Aortic smooth muscle cell (primary cell): ENCODE measurements at places on chromosomes 1 and 21. TPM values are rescaled to one million over a fixed set of nuclear protein-coding genes. Genes with fewer than 3 reads are reported as not detected.

The PEX14 gene
- total RNA-seq = 11.2 and 13.9 TPM in 2 replicates

The EXO1 gene
- total RNA-seq = 6.3 and 13.7 TPM in 2 replicates

The OR2T35 gene
- total RNA-seq = not detected in 2 replicates

The YRDC gene
- total RNA-seq = 10.3 and 12.4 TPM in 2 replicates

The SLC9A1 gene
- 5.0 and 12.0 TPM in 2 replicates for total RNA-seq

The BTBD19 gene
- total RNA-seq = 5.3 and 7.6 TPM in 2 replicates

The AVPR1B gene
- total RNA-seq = not detected in 2 replicates

The ALX3 gene
- total RNA-seq = not detected in 2 replicates

The NMNAT2 gene
- 0.44 and 0.66 TPM in 2 replicates for total RNA-seq

The NPR1 gene
- 1.2 and 1.9 TPM in 2 replicates for total RNA-seq

The ELAVL4 gene
- not detected in 2 replicates for total RNA-seq

The WNT3A gene
- not detected in 2 replicates for total RNA-seq

The CHIT1 gene
- not detected in 2 replicates for total RNA-seq

The KCNJ10 gene
- not detected in 2 replicates for total RNA-seq

The CD48 gene
- not detected in 2 replicates for total RNA-seq

The SLAMF8 gene
- total RNA-seq = not detected in 2 replicates

The ADORA3 gene
- total RNA-seq = 0.06 and 0.13 TPM in 2 replicates

The FCMR gene
- 0.12 TPM in 1 of 2 replicates, not detected in the other for total RNA-seq

The MYOG gene
- total RNA-seq = not detected in 2 replicates

The LORICRIN gene
- total RNA-seq = not detected in 2 replicates

The CAMSAP2 gene
- 24.7 and 30.3 TPM in 2 replicates for total RNA-seq

The ERVH48-1 gene
- total RNA-seq = not detected in 2 replicates

The PLA2G5 gene
- 3.9 and 4.5 TPM in 2 replicates for total RNA-seq

The MCOLN2 gene
- 2.6 and 4.6 TPM in 2 replicates for total RNA-seq

The KRTAP11-1 gene
- not detected in 2 replicates for total RNA-seq
